ENCODE measurements at places on chromosomes 12 and 14. TPM values are rescaled to one million over a fixed set of nuclear protein-coding genes. Genes with fewer than 3 reads are reported as not detected.

The RERG gene
- total RNA-seq, result 0.55 TPM

The UNC119B gene
- total RNA-seq, result 51.9 TPM

The SMCO2 gene
- total RNA-seq, result 0.80 TPM

The ASIC1 gene
- total RNA-seq, result 2.4 TPM
